Activated T-helper 2 cell treated with anti-CD3 and anti-CD28 coated beads, Interferon-gamma antibody, Interleukin-2, Interleukin-4, amounts not matched to agents 10 μg/mL and 5 μg/mL and 100 μg/mL, durations not matched to agents 14 hours and 24 hours and 36 hours (primary cell): ENCODE measurements at places on chromosomes 5 and 9.

GRCh38 chr5:989961-990530, 18.6 kb upstream of the NKD2 start:
- DNase-seq = no peak

DNA sequence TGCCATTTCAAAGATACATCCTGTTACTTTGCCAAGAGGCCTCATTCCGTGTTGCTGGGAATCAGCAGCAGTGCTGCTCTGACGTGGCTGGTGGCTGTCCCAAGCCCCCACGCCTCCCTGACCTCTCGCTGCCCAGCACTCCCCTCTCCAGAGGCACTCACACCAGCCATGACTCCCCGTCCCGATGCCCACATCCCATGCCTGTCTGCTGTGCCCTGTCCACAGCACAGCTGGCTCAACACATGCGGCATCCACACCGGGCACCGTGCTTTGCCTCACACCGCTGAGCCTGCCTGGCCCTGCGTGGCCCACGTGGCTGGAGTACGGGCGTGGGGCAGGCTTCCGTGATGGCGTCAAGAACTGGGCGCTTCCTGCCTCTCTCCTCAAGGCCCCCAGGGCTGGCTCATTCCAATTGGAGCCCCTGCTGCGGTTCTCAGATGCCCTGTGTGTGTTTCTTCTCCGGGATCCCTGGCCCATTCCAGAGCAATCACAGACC, 7.8 kb upstream of the LCN1 start:
- DNase-seq = no peak

GRCh38 chr9:90774682-90775081, 26.9 kb upstream of the SYK start:
- no peak for DNase-seq

DNA sequence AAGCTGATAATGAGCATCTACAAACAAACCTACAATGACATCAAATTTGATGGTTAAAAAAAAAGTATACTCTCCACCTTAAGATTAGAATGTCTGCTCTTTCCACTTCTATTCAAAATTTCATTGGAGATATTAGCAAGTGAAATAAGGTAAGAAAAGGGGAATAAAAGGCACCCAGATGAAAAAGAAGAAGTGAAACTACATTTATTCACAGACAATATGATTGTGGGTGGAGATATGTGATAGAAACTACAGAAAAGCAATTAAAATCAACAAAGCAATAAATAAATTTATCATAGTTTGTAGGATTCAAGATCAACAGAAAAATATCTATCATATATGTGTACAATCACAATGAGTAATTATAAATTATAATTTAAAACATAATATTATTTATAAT, 395.1 kb upstream of the CCNH start:
- no peak for DNase-seq

GRCh38 chr5:93731987-93732386, 9.4 kb downstream of the POU5F2 start:
- no peak for DNase-seq

DNA sequence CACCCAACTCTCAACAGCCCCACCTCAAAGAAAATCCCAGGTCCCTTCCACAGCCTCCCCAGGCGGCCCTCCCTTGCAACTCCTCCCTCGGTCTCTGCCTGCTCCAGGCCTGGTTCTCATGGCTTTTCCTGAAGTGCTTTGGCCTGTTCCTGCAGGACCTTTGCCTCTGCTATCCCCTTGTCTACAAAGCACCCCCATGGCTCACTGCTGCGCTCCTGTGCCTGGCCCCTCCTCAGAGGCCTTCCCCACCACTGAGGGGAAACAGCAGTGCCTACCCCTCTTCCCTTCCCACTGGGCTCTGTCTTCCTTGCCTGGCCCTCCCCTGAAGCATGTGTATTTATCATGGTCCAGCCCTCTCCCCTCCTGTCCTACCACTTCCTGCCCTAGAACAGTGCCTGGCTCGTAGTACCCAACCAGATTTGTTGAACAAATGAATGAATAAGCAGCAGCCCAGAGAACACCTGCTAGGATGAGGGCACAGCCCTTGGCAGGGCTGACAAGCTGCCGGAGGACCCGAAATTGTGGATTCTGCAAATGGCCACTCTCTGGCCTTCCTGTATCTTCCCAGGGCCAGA, 68.6 kb upstream of the LRRTM2 start:
- no peak for DNase-seq

- no peak for DNase-seq
Measured at GRCh38 chr9:76624391-76625048, 139.7 kb upstream of the PCA3 start.

- DNase-seq = no peak
Measured at GRCh38 chr9:110776221-110776620, 107.6 kb downstream of the MUSK start.

DNA sequence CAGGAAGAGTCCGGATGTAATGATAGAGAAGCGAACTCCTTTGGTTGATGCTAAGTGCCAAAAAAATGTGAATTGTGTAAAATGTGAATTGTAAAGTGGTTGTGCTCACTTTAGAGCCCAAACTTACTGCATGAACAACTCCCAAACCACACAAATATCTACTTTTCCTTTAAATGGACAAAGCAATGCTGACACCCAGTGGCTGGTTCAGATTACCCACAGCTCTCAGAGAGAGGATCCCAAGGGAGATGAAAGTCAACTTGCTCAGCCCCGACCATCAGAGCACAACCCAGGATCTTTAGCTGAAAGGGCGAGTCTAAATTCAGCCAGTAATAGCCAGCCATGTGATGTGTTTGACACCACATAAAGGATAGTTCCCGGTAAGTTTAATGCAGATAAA, 133.7 kb downstream of the NMUR2 start:
- no peak for DNase-seq

GRCh38 chr9:75274781-75275180, 186.5 kb downstream of the OSTF1 start:
- no peak for DNase-seq

DNA sequence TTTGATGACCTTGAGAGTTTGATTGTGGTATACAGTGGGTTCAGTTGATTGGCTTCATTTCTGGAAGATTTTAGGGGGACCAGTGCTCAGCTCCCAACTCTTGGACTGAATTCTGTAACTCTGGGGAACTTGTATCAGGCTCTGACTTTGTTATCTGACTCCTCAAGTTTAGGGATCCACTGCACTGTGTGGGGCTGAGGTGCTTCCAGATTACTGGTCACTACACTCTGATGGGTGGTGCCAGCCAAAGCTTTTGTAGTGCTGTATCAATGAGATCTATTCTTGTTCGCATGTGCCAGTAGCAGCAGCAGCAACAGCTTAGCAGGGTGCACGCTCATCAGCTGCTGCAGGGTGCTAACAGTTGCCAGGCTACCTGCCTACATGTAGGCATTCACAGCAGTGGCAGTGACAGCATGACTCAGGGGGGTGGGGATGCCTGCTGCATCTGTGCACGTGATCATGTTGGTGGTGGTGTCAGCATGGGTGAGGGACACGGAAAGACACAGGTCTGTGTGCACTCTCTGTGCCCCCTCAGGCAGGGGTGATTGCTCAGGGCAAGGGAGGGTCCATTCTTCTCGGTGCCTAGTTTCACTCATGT, 438.8 kb upstream of the SEMA6A start:
- DNase-seq = no peak

GRCh38 chr5:146072595-146072994, 32.8 kb downstream of the PLAC8L1 start:
- no peak for DNase-seq

DNA sequence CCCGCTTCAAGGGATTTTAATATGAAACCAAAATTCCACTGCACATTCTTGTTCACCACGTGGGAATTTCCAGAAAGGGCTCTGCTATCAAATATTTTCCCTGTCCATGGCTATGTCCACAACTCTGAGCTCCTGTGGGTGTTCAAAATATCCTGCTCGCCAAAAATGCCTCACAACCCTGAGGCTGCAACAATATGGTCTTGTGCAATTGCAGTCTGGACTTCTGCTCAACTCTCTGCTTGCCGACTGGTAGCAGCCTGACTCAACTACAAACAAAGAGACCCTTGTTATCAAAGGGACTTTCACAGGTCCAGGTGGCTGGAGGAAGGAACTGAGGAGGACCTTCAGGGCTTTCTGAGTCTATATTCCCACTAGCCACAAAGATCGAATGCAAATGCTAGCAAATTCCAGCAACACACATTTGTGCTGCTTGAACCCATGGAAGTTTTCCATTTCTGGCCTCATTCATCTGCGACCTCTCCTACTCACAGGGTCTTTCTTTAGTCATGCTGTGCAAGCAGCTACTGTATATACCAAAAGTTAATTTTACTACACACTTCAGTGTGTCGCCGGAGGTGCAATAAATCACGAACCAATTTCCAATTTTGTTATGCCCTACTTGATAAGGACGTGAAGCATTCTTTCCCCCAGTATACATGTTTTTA, 169.2 kb upstream of the SLC30A5 start:
- DNase-seq = no peak

DNA sequence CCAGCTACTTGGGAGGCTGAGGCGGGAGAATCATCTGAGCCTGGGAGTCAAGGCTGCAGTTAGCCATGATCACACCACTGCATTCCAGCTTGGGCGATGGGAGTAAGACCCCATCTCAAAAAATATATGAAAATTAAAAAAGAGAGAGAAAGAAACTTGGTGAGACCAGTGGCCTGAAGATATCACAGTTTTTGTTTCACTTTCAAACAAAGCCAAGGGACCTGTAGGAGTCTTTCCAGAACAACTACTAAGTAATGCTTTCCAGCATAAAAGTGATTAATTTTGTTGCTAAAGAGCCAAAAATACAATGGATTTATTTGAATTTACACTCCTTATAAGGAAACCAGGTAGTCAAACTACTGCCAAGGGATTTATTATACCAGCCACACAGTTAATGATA, 23.5 kb downstream of the GKAP1 start:
- DNase-seq = no peak
